ENCODE measurements at places on chromosomes 5 and 9.

- no peak for DNase-seq
These were observed 47.7 kb downstream of the CNTRL start for GRCh38 chr9:121122246-121123032.

GRCh38 chr5:39106322-39106721 lies 32.1 kb upstream of the RICTOR start:
- no peak for DNase-seq

GRCh38 chr9:94084314-94084713 lies at the start of gene PTPDC1:
TSS of gene PTPDC1 (plus strand) at chr9:94084464. CDS start at chr9:94084531, 67 bp downstream.
- DNase-seq = no peak

DNA sequence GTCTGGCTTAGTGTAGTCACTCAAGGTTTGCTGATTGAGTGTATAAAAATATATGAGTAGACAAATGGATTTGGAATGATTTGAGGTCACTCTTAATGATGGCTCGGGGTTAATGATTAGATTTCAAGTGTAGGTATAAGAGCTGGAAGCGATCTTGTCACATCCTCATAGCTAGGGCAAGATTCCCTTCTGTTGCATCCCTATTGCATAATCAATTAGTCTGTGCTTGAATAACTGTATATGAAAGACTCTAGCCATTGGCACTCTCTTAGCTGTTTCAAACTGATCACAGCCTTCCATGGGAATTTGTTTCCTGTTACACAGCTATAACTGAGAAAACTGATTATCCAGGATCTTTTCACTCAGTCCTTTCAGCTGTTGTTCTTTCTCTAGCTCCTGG lies 811.6 kb downstream of the TLE4 start:
- no peak for DNase-seq

- DNase-seq = no peak
These were observed 387.2 kb upstream of the RIOK2 start for GRCh38 chr5:97570242-97570641.

GRCh38 chr5:117055517-117055916 lies 480.9 kb upstream of the SEMA6A start:
- DNase-seq = no peak

GRCh38 chr9:38243993-38244392 lies 148.5 kb upstream of the ALDH1B1 start:
- DNase-seq = no peak

GRCh38 chr5:58327289-58327688 lies 132.6 kb downstream of the PLK2 start:
- DNase-seq = no peak

GRCh38 chr9:37040508-37041127 lies 6.5 kb upstream of the PAX5 start:
- DNase-seq = no peak

- no peak for DNase-seq
These were observed 128.6 kb downstream of the MAT2B start for GRCh38 chr5:163633926-163634460.

GRCh38 chr5:39539470-39539869 lies 114.7 kb upstream of the DAB2 start:
- no peak for DNase-seq

DNA sequence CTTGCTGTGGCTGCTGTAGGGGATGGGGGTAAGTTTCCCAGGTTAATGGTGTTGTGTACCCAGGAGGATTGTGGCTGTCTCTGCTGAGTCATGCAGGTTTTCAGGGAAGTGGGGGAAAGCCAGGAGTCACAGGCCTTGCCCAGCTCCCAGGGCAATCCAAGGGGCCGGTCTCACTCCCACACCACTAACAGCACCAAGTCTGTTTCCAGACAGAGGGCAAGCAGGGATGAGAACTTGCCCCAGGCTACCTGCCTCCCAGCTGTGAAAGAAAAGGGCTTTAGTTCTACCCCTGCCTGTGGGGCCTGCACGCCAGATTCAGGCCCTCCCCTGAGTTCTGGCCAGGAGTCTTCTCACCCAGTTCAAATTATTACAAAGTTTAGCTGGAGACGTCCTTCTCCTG lies 579.8 kb upstream of the ST8SIA4 start:
- DNase-seq = no peak

- DNase-seq = no peak
These were observed 49.8 kb downstream of the NR6A1 start for GRCh38 chr9:124721109-124721906.

- no peak for DNase-seq
These were observed 46.0 kb downstream of the SHB start for GRCh38 chr9:38022995-38023394.
